EH (cell line): ENCODE measurements at places on chromosomes 2 and 18.

DNA sequence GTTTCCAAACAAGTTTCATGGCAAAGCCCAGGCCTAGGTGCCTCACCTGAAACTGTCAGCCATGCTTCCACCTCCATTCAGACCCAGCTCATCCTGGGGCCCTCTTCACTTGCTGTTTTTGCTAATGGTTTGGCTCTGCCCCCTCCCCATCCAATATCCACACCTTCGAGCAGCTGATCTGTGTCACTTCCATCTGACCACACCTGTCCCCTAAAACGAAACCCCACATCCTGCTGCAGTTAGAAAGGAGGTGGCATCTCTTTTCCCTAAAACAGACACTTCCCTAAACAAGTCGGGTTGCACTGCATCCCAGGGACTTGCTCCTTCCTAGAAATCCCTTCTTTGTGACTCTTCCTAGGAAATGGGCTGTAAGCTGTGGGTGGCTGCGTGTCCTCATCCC is 748.7 kb upstream of the SALL3 start:
- DNase-seq, result no peak

GRCh38 chr2:38765149-38765548 is 12.9 kb upstream of the GEMIN6 start:
- DNase-seq, result peak; percentile 87

DNA sequence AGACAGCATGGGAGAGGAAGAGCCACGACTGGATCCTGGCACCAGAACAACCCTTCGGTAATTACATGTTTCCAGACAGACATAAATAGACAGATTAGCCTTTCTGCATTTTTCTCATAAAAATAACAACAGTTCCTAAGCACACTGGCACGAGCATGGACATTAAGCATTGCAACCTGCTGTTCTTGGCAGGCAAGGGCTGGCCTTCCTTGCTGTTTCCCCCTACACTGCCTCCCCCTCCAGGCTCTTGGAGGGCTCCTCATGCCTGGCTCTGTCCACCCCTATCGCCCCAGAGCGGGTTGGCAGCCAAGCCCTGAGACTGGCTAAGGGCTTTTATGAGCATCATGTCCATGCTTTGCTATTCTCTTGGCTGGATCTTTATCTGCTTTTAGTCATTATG is 89.6 kb downstream of the TTC32 start:
- peak; percentile 89 for DNase-seq

DNA sequence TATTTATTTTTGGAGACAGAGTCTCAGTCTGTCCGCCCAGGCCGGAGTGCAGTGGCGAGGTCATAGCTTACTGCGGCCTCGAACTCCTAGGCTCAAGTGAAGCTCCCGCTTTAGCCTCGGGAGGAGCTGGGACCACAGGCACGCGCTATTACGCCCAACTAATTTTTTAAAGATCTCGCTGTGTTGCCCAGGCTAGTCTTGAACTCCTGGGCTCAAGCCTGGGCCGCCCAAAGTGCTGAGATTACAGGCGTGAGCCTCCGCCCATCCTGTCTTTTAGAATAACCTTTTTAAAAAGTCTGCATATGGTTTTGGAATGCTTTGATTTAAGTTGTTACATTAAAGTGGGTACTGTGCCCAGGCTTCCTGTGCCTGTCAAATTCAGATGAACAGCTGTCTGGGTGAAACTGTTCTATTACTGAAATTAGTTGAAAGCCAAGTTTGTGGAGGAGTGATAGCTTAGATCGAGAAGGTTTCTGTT is 944 bp downstream of the RAB3GAP1 start:
- peak; percentile 37 for DNase-seq

GRCh38 chr2:116952254-116952653 is 862.2 kb upstream of the DDX18 start:
- no peak for DNase-seq

GRCh38 chr2:196142825-196143224 is 28.6 kb downstream of the STK17B start:
- no peak for DNase-seq

GRCh38 chr18:857986-858385 is 45.9 kb upstream of the YES1 start:
- DNase-seq, result no peak

GRCh38 chr18:10023853-10024570 is 110.2 kb downstream of the VAPA start:
- no peak for DNase-seq

DNA sequence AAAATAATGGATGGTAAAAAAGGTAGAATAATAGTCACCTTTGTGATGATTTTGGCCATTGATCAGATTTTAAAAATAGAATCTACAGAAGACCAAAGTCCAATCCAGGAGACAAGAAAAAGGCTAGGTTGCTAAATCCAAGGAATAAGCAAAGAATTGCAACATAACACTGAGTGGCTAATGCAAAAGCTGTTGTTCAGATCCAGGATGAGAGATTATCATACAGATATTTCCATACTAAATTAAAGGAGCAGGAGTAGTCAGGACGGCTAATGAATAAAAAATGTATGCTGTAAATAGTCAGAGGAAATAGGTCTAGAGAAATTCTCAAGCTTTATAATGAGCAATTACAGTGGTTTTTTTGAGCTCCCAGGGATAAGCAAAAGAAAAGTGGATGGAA is 745.9 kb upstream of the ACVR2A start:
- DNase-seq, result no peak

GRCh38 chr2:8518979-8519668 is 162.7 kb upstream of the ID2 start:
- DNase-seq, result no peak

- DNase-seq, result peak; percentile 52
Observed at GRCh38 chr2:71798266-71799012, 345.1 kb downstream of the DYSF start.

GRCh38 chr2:158779621-158780020 is 15.5 kb upstream of the DAPL1 start:
- no peak for DNase-seq

DNA sequence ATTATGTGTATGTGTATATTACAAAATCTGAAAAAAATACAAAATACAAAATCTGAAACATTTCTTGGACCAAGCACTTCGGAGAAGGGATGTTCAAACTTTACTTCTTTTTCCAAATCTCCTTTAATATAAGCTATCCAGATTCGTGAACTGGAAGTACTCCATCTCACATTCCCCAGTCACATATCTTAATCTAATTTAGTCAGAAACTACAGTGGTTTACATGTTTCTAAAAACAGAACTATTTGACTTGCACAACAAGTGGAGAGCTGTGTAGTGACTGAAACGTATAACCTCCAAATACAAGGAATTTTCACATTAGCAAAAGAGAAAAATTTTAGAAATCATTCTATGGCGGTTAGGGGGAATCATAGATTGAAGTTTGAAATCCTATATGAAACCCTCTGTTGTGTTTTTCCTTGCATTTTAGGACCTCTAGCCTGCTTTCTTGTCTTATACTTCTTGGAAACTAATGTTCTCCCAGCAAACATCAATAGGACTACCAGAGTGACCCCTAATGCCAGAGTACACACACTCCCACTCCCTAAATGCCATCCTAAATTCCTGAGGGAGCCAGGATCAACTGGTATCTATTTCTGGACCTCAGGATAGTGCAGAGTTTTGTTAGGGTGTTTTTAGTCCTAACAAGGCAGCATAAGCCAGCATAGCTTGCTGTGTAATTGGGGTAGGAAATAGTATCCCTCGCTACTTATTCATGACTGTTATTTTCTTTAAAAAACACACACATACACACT is 30.2 kb upstream of the ROCK1 start:
- peak; percentile 61 for DNase-seq

DNA sequence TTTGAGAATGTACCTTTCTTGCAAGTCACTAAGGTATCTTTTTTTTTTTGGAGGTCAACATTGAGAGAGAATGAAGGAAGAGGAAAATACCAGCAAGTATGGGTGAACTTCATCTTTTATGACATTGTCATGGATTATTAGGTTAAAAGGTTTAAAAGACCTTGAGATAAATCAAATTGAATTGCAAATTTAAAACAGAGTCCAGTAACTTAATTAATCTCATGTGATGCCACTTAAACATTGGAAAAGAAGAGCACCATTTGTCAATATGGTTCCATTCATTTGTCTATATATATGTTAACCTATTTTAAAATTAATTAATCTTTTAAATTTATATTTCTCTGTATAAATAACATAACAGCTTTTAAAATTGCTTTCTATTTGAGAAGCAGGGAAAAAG is 83.8 kb downstream of the PPP1R1C start:
- DNase-seq, result no peak

- peak; percentile 39 for DNase-seq
Observed at GRCh38 chr18:58009166-58009565, 34.9 kb upstream of the NEDD4L start.

DNA sequence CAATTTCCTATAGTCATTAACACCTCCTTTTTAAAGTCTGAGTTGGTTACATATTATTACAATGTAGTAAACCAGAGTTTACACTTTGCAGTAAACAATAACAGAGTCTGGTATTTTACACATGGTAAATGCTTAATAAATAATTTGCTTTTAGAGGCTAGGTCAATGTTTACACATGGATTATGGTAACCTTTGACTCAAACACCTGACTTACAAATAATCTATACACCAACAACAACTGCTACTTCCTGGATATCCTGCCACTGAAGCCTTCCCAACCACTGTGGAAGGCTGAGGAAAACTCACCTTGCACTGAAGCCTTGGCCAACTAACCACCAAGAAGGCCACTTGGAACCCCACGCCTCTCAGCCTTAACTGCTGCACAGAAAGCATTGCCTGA is 5.4 kb downstream of the ALS2 start:
- DNase-seq, result no peak

- DNase-seq, result no peak
Observed at GRCh38 chr18:51514128-51514527, 316.6 kb upstream of the MEX3C start.

DNA sequence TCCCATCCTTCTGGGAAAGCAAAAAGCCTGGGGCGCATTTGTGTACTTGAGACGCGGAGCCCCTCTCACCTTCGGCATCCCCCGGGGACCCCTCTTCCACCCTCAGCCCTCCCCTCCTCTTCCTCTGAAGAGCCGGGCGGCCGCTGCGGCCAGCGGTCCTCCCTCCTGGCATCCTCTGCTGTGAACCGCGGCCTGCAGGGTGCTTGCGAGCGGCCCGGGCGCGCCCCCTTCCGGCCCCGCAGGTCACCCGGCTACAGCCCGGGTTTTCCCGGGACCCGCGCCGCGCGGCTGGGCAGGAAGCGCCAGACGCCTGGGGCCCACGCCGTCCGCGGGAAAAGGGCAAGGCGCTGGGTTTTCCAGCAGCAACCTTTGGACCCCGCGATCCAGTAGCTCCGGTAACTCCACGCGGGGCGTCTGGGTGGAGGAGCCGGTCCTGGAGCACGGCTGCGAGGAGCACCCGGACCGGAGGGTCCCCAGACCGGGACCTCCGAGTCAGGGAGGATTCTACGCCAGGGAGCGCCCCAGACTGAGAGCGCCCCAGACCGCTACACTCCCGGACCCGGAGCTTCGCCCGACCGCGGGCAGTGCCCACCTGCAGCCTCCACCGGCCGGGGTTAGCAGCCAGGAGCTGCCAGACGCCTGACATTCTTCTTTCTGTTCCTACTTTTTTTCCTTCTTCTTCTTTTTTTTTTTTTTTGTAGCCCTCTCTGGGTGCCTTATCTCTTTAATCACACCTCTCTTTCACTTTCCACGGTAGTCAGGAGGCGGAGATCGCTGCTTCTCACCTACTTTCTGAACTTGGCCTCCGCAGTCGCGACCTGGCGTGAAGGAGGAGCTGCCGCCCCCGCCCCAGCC is at the start of gene IL18R1:
Gene IL18R1 (plus strand): TSS at position 271 of the 855 bp plus-strand sequence. CDS start 6,865 bp downstream, outside the sequence.
- peak; percentile 74 for DNase-seq

DNA sequence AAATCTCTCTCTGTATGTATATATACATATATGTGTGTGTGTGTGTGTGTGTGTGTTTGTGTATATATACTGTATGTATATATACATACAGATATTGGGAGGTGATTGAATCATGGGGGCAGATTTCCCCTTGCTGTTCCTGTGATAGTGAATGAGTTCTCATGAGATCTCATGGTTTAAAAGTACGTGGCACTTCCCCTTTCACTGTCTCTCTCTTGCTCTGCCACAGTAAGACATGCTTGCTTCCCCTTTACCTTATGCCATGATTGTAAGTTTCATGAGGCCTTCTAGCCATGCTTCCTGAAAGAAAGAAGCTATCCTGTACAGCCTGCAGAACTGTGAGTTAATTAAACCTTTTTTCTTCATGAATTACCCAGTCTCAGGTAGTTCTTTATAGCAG is 18.8 kb upstream of the CCDC195 start:
- DNase-seq, result no peak

DNA sequence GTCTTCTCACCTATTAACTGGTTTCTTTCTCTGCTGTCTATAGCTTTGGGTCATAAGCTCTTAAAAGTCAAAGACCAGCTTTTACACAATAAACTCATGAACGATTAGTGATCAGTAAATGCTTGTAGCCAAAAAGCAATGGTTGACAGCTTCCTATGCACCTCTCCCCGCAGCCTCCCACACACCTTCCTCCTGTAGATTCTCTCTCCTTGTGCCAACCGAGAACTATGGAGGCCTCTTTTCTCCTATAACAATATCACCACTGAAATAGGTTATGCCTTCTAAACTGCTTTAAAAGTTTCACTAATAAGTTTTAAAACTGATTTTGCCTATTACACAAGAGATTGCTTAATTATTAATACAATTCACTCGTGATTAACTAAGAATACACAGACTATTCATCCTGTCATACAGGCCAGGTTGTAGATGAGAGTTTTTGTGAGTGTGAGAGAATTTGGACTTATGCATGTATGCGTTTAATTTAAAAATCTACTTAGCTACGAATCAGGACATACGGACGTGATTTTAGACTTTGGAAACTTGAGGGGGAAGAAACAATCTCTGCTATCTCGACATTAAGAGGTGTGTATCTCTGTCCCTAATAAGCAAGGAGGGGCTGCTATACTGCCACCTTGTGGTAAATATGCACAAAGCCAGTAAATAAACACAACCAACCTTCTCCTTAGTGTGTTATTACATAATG is 229.1 kb upstream of the RBBP8 start:
- peak; percentile 67 for DNase-seq

DNA sequence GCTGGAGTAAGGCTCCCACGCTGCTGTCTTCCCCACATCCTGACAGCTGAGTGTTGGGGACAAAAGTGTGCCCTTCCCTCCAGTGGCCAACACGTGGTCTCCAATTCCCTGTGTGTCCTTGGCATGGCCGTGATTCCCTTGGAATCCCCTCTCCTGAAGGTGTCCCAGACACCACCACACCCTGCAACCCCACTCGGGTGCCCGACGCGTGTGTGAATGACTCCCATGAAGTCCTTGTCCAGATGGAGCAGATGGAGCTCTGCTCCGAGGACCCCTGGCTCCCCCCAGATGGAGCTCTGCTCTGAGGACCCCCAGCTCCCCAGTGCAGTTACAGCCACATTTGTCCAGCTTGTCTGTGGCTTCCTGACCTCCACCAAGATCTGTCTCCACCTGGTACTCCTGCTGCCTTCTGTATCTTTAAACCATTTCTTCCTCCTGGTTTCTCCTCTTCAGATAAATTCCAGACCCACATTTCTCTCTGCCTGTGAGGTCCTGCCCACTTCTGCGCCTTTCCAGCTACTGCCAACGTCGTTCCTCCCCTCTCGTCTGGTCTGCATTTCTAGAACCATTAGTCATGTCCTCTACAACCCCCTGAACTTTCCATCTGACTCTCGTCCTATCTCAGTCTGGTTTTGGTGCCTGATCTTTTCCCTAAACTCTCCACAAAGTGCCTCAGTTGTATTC is 86.8 kb upstream of the PXDN start:
- DNase-seq, result peak; percentile 80
